Epithelial cell of proximal tubule (primary cell): ENCODE measurements at places on chromosomes 11 and 22. TPM values are rescaled to one million over a fixed set of nuclear protein-coding genes. Genes with fewer than 3 reads are reported as not detected.

DNA sequence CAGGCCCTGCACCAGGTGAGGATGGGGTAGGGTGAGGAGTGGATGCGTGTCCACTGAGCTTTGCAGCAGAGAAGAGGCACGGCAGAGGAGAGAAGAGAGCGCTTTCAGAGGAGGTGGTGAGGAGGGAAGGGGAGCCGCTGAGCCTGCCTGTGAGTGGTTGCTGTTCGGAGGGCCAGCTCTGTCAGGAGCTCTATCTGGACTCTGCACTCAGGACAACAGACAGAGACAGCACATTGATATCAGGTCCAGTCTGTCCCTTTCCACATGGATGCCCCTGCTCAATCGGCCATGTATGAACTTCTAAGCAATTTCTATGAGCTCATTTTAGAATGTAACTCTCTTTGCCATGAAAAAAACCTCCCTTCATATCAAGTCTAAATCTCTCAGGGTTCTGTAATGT, 158.6 kb downstream of the KIRREL3 start:
- peak; percentile 53 for DNase-seq

DNA sequence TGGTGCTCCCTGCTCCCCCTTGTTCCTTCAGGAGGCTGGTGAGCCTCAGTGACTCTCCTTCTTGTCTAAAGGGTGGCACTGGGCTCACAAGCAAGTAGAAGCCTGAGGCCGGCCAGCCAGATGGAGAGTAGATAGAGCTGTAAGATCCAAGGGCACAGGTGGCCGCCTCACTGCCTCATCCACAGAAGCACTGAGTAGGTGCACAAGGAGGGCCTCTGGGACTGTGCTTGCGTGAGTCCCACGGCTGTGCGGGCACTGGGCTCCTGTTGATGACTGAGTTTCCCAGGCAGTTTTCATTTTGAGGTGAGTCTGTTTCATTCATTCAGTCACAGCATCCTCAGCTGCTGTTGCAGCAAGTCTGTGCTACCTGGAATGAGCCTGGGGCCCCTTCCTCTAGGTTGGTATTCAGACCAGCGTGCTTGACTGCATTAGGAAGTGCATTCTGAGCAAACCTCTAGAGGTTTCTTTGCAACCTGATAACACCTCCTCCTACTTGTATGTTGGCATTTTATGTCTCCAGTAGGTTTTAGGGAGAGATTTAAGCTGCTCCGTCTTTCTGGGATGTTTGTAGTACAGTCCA, 184.0 kb downstream of the TBC1D22A start:
- no peak for DNase-seq

DNA sequence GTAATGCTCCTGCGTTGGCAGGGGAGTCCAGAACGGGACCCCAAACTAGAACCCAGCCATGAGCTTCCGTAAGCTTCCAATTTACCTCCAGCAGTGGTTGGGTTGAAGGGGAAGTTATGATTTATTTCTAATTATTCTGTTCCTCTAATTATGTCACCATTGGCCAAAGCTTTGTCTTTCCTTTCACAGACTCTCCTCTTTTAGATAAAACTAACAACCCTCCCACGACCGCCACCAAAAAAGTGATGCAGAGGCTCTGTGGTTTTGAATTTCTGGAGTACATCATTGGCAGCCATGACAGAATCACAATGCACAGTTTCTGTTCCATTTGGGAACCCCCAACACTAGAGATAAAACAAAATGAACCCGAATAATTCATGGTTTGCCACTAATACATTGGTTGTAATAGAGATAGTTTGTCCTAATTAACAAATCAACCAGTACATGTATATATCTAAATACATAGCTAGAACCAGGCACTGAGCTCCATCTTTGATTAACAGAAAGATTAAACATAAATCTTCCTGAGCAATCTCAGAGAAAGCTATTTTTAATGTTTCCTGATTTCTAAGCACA, 64.3 kb downstream of the ETS1 start:
- DNase-seq: no peak

- no peak for DNase-seq
Measured at GRCh38 chr11:111982541-111983186, 42.5 kb upstream of the DLAT start.

GRCh38 chr11:120894202-120894985, 129.5 kb upstream of the TBCEL start:
- no peak for DNase-seq

The CDHR5 gene
- not detected in 2 replicates for total RNA-seq

The PHLDA2 gene
- 63.1 and 97.2 TPM in 2 replicates for total RNA-seq
